ENCODE measurements at places on chromosomes 3 and 15. TPM values are rescaled to one million over a fixed set of nuclear protein-coding genes. Genes with fewer than 3 reads are reported as not detected.
A peak's percentile ranks its signal among the peaks of the same experiment; 100 is the strongest.

- no peak for DNase-seq
Observed at GRCh38 chr15:27645672-27646071, 453.4 kb downstream of the OCA2 start.

GRCh38 chr3:74463515-74463914 lies 150.9 kb downstream of the CNTN3 start:
- DNase-seq = no peak

MYL3 gene
- 2.6 TPM for total RNA-seq

DNA sequence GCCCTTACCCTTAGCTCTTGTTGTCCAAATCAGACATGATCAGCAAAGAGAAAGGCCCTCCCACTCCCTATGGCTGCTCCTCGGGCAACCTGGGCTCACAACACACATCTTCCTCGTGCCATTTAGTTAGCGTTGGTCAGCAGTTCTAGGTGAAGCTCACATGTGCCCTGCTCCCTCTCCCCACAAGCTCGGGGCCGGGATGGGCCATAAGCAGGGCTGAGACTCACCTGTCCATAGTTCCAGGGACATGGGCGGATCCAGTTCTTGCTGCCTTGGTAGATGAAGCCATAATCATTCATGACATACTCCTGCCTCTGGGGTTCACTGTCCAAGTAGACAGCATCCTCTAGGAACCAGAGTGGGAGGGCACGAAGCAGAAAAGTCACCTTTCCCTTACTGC lies 10.4 kb downstream of the TGM5 start:
- no peak for DNase-seq

DNA sequence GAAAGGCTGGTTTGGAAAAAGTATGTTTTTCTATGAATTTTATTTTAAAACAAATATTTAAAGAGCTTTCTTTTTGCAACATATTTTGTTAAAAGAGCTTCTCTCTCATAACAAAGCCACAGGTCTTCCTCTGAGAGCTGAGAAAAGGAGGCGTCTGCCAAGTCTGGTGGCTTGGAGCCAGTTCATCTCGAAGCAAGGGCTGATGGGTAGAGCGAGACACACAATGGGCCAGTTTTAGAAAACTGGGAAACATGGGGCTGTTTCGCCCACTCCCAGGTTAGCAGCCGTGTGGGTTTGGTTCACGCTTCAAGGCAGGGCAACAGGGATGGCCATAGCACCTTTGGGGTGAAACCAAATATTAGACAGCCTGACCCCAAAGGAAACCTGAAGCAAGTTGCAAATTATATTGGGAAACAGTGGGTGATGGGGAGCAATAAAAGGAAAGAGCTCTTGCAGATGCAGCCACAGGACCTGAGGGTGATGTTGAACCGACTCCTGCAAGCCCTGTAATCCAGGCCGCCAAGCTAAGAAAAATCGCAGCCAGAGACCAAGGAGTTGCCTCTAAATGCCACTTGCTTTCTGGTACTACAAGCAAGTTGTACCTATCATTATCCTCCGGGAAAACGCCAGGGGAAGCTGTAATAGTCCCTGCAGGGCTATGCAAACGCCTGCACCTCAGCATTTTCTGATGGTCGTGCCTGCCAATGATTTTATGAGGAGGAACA lies 88.4 kb upstream of the GALNT15 start:
- no peak for DNase-seq

DNA sequence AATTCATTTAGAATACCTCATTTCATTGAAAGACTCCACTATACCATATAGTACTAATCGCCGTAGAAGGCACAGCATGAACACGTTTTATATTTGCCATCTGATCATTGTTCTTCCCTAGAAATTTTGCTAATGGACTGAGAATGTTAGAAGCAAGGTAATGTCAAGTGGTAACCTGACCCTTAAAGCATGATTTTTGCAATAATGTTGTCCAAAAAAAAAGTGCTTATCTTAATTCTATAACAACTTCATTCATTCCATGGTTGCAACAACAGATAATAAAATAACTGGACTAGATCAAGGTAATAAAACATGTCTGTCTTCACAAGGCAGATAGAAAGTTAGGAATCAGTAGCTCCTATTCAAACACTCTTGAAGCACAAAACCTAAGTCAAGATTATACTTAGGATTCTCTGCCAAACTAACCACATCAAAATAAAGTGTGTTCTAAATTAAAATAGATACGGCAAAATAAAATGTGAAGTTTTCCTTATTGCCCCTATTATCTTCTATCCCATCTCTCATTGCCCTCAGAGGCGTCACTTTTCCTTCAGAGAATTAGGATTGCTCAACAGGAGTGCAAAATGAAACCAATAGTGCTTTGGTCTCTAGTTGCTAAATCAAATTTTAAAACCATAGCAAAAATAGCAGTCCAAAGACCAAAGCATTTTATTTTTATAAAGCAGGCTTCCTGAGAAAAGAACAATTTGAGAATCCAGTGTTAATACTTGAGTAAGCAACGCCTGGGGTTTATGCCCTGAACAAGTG lies 317.4 kb upstream of the UBE2E2 start:
- DNase-seq = no peak

GRCh38 chr3:174242311-174243041 lies 616.7 kb upstream of the NAALADL2 start:
- DNase-seq = no peak

- no peak for DNase-seq
Observed at GRCh38 chr15:80999623-81000036, 1.1 kb upstream of the TLNRD1 start.

UTS2B gene
- 1.1 TPM for total RNA-seq

LYZL4 gene
- not detected for total RNA-seq

- DNase-seq = no peak
Observed at GRCh38 chr15:75091814-75092213, 68.4 kb downstream of the PPCDC start.

- no peak for DNase-seq
Observed at GRCh38 chr3:162586591-162586990, 1090.0 kb downstream of the OTOL1 start.

DNA sequence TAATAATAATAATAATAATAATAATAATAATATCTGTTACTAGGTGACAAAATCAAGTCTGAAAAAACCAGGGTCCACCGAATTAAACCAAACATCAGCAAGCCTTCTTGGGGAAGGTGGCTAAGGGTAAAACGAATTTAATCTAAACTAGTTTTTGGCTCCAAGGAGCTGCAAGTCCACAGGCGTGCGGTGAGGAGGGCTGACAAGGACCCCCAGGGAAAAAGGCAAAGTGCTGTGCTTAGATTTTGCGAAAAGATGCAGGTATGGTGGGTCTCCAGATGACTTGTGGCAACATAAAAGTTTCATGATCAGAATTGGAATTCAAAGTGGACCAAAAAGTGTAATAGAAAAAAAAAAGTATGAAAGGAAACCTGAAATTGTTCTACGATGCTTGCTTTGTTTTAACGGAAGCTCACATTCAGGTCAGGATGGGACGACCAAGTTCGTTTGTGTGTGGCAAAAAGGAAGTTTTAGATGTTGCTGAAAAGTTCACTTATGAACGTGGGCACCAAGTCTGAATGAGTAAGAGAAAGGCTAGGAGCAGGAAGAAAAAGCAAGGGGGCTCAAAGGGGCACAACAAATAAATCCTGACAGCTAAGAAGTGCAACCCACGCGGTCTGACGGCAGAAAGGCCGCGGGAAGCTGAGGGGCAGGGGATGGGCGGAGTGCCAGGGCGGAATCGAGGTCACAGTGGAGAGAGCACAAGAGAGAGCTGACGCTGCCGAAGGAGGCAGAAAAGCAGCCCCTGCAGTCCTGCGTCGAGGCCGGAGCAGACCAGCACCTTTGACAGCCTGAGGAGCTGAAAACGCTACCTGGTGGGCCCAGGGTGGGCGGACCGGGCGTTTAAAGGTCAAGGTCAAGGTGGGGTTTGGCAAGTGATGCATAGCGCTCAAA lies 1.1 kb downstream of the WDR82 start:
- DNase-seq = peak; percentile 95

CCDC12 gene
- total RNA-seq = 33.1 TPM

DAZL gene
- total RNA-seq = not detected

C3orf85 gene
- not detected for total RNA-seq

CLSTN2 gene
- 44.1 TPM for total RNA-seq

DNA sequence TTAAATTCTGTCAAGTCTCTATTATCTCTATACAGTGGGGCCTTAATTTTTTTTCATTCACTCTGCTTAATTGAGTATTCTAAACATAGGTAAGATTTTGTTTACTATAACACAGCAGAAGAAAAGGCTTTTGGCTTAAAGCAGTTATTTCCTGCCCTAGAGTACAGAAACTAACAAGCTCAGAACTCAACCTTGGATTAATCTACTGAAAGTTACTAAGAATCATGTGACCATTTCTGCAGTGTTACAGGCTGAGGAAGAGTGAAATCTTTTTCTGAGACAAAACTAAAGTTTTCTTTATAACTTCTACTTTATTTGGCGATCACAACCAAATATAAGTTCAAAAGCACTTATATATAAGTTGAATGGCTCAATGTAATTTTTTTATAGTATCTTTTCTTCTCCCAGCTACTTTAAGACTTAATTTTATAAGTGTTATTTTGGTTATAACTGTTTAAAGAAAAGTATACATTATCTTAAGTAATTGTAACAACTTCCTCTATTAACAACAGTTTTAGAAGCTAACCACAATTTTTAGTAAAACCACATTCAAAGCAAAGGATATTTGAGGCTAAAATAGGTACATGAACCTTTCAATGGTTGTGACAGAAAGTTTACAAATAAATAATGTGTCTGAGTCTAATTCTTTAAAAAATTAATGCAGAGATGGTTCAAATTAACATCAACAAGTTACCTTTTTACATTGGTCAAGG lies 240.6 kb upstream of the NAALADL2 start:
- no peak for DNase-seq

FANCD2OS gene
- not detected for total RNA-seq

GRCh38 chr15:70316059-70316600 lies 218.4 kb upstream of the TLE3 start:
- DNase-seq = no peak

SETD2 gene
- 46.6 TPM for total RNA-seq

- DNase-seq = no peak
Observed at GRCh38 chr3:136819731-136820679, 1.1 kb downstream of the SLC35G2 start.

SYNPR gene
- not detected for total RNA-seq

LIPC gene
- total RNA-seq = not detected

ALAS1 gene
- total RNA-seq = 134 TPM

PLCB2 gene
- 31.9 TPM for total RNA-seq

PLA2G4D gene
- not detected for total RNA-seq

SLC9C1 gene
- not detected for total RNA-seq

DNA sequence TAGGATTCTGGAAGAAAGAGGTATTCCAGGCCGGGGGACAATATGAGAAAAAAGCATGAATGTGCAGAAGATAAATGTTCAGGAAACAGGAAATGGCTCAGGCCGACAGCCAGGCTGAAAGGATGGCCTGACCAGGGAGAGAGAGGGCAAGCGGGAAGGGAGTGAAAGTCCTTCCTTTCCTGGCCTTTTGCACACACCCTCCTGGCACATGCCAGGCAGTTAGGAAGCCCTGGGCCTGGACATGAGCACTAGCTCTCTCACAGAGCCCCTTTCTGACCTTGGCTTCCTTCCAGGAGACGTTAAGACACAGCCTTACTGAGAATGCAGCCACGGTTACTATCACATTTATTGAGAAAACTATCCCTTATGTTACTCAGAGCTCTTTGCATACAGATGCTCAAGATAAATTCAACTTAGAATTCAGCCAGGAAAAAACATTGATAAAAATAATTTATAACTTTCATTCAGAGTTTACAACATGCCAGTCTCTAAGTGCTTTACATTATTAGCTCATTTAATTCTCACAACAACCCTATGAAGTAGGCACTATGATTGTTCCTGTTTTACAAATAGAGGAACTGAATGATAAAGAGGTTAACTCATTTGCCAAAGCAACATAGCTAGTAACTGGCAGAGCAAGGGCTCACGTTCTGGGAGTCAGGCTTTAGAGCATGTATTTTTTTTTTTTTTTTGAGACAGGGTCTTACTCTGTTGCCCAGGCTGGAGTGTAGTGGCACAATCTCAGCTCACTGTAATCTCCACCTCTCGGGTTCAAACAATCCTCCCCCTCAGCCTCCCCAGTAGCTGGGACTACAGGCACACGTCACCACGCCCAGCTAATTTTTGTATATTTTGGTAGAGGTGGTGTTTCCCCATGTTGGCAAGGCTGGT lies 39.4 kb upstream of the SMAD3 start:
- DNase-seq = no peak

- DNase-seq = no peak
Observed at GRCh38 chr3:167829071-167829470, 93.5 kb downstream of the SERPINI1 start.

- no peak for DNase-seq
Observed at GRCh38 chr3:112132975-112133448, at the start of gene GCSAM. Gene GCSAM, minus strand, starts transcription at chr3:112133248. Its CDS starts 128 bp downstream, at chr3:112133120.

DNA sequence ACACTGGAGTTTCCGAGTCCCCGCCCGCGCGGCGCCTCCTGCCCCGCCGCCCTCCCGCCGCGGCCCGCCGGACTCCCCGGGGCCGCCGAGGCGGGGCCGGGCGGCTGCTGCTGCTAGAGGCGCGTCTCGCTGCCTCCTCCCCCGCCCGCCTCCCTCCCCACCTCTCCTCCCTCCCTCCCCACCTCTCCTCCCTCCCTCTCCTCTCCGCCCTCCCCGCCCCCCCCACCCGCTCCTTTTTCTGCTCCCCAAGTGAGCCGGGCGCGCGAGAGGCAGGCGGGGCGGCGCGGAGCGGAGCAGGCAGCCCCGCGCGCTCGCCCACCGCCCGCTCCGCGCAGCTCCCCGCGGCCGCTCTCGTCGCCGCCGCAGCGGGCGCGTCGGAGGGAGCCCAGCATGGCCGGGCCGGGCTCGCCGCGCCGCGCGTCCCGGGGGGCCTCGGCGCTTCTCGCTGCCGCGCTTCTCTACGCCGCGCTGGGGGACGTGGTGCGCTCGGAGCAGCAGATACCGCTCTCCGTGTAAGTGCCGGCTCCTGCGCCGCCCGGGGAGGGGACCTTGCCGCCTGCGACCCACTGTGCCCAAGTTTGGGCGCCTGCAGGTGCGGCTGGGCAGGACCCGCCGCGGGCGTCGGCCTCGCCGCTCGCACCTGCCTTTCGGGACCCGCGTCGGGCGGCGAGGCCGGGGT lies at the start of gene CACNA2D3:
CACNA2D3 (plus strand) TSS at position 229 of the 679 bp plus-strand sequence.
- no peak for DNase-seq

DNA sequence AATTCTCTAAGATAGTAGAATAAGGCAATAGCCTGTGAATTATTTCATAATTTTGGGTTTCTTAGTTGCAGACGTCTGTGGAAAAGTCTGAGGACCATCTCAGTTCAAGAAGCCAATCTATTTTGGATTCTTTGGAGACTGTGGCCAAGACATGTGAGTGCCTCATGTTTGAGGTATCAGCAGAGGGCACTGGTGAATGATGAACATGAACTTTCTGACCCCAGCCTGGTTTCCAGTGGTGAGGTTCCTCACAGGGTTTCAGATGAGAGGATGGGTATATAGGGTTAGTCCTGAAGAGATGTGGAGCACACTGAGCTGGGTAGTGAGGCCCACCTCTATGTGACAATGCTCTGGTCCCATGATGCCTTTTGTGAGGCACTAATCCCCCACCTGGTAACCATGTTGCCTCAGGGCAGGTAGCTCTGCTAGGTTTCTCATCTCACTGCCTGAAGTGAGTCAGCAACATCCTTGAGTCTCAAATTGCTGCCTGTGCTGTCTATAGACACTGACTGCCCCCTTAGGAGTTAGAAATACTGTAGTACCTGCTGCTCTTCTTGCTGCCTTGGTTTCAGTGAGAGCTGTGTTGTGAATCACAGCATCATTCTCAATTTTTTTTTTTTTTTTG lies 32.3 kb downstream of the C3orf62 start:
- peak; percentile 28 for DNase-seq

GRCh38 chr15:92687746-92688145 lies 32.2 kb upstream of the FAM174B start:
- no peak for DNase-seq

Data from mesenteric fat pad (tissue), 1 donor.